ENCODE measurements at places on chromosomes 3 and 15.

- DNase-seq = no peak
Measured at GRCh38 chr15:36517758-36518157, 61.7 kb upstream of the CDIN1 start.

GRCh38 chr15:40958146-40958545 lies 4.9 kb downstream of the CHAC1 start:
- no peak for DNase-seq

GRCh38 chr15:55980511-55980910 lies 12.9 kb downstream of the NEDD4 start:
- no peak for DNase-seq

DNA sequence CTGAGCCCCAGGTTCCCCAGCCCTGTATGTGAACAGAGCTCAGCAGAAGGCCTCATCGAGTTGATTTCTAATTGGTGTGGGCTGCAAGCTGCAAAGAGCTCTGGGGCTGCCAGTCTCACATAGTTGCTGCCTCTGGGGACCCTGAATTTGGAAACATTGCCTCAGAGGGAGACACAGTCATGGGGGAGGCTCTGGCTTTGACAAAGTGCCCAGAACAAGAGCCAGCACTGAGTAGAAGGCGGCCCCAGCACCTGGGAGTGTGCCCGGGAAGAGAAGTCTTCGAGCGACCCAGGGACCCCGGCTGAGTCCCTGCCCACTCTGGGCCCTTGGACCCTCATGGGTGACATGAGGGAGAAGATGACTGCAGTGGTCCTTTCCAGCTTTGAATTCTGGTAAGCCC lies 7.3 kb downstream of the NTRK3 start:
- DNase-seq = no peak

GRCh38 chr3:167032267-167032876 lies 347.7 kb downstream of the ZBBX start:
- peak; percentile 75 for DNase-seq

DNA sequence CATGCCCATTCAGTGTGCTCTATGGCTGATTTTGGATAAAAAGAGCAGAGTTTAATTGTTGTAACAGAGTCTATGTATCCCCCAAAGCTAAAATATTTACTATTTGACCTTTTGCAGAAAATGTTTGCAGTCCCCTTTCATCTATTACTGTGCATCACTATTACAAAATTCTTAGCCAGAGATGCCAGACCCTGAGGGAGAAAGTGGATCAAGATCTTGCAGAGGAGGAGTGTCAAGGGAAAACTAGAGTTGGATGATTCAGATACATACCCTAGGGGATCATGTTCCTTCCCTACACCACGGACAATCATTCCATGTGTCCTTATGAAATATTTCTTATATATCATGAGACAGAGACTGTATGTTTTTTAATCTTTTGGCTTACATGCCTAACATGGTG lies 68.6 kb upstream of the TPRG1 start:
- DNase-seq = peak; percentile 4

GRCh38 chr3:156256945-156257344 lies 136.6 kb downstream of the KCNAB1 start:
- DNase-seq = no peak

- DNase-seq = no peak
Measured at GRCh38 chr3:126337980-126338651, 19.1 kb downstream of the KLF15 start.

GRCh38 chr3:131174752-131175151 lies 148.1 kb downstream of the NEK11 start:
- DNase-seq = peak; percentile 47

DNA sequence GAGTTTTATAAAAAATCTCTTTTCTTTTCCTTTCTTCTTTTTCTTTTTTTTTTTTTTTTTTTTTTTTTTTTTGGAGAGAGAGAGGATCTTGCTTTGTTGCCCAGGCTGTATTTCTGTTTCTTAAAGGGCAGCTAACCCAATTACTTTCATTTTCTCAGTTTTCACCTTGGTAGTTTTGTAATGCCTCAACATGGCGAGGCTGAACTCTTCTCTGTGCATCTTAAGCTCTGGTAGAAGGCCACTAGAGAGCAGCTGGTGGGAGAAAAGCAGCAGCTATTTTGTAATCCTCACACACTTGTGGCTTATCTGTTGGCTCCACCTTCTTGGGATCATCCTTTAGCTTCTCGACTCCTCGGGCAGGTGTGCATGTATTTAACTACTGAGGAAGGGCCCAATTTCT lies 152.2 kb upstream of the MEIS2 start:
- no peak for DNase-seq

- peak; percentile 62 for DNase-seq
Measured at GRCh38 chr15:78422571-78423340, 15.3 kb upstream of the IREB2 start.

- peak; percentile 38 for DNase-seq
Measured at GRCh38 chr3:111910806-111911205, 51.7 kb downstream of the PHLDB2 start.

DNA sequence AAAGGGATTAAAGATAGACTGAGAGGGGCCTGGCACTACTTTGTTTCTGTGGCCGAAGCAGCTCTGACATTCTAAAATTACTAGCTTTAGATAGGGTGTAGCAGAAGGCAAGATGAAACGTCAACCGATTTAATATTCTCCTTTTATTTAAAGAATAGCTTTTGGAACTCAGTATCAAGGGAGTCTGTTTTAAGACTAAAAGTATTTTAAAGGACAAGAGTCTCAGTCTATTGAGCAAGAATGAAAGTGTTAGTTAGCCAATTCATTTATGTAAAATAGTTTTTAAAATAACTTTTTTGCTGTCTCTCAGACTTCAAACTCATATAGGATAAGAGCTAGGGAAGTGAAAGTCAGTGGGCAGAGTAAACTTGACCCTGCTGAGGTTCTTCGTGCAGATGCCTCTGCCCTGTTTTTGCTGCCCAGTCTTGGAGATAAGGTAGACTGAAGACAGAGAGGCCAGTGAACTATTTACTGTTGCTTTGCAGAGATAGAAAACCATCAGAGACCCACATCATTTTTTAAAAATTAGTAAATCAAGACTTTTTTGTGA lies 1090.9 kb downstream of the ROBO2 start:
- DNase-seq = no peak

GRCh38 chr3:81549831-81550230 lies 211.6 kb downstream of the GBE1 start:
- no peak for DNase-seq

DNA sequence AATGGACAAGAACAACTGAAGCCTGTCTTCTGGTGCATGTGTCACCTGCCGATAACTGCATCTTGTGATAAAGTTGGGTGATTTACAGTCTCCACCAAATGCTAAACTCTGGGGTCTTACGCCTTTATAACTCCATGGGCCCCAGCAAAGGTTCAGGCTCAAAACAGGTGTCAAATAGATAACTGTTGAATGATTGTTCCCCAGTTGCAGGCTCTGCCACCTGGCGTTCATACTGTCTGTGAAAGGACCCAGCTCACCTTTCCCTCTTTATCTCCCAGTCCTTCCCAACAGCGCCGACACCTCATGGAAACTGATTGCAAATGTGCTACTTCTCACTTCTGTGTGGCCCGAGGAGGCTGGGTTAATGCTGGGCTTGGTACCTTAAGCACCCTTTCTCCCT lies 8.3 kb upstream of the SNX22 start:
- DNase-seq = no peak

DNA sequence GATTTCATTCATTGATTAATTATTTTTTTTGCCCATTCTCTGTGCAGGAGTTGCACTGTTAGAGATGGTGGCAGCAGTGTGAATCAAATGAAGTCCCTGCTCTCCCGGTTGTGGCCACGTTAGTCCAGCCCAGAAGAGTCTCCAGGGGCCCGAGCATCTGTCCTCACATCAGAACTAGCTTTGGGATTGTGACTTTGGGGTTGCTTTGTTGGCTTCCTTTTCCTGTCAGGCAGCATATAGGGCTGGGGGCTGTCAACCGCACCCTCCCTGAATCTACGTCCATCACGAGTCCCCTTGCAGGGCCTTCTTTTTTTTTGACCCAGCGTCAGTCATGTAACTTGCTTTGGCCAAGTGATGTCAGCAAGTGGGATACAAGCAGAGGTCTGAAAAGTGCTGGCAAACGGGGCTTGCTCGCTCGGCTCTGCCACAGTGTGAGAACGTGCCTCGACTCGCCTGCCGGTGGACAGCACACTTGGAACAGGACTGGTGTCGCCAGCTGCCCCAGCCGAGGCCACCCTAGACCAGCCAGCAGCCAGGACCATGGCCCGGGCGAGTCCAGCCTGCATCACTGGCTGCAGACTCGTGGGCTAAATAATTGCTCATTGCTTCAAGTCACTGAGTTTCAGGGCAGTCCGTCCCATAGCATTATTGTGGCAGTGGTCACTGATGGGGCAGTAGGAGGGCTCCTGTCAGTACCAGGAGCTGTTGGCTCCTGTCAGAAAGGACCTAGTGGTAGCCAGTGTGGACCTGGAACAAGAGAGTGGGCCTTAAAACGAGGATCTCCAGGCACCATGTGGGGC lies 151.6 kb upstream of the MEF2A start:
- no peak for DNase-seq

DNA sequence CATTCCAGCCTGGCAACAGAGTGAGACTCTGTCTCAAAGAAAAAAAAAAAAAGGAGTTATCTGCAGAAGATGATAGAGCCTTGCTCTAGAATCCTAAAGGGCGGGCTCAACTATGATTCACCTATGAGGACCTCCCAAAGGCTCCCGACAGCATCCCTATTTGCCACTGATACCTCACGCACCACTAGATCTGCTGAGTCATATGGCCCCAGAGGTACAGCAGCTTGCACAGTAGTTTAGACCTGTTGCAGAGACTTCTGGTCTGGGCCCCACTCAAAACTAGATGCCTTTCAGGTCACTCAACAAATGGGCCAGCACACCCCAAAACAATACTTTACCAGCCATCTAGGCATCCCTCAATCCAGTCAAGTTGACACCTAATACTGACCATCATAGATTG lies 38.1 kb upstream of the PTX3 start:
- no peak for DNase-seq

- no peak for DNase-seq
Measured at GRCh38 chr15:45551676-45552075, 29.1 kb upstream of the SLC30A4 start.

DNA sequence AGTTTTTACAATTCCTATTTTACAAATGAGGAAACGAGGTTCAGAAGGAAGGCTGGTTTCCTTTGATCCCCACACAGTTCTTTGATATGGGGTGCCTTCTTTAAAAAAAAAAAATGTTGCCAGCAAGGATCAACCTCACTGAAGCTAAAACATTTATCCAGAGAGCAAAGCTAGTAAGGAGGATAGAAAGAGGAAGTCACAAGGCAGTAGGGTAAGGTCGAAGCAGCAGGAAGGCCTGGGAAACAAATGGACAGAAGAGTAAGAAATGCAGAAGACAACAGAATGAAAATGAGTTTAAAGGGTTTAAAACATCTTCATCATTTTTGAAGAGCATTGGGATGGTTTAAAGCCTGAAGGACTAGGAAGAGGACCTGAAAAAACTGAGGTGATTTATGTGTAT lies 30.6 kb upstream of the CP start:
- no peak for DNase-seq

- DNase-seq = no peak
Measured at GRCh38 chr15:38075466-38075865, 141.0 kb downstream of the TMCO5A start.

DNA sequence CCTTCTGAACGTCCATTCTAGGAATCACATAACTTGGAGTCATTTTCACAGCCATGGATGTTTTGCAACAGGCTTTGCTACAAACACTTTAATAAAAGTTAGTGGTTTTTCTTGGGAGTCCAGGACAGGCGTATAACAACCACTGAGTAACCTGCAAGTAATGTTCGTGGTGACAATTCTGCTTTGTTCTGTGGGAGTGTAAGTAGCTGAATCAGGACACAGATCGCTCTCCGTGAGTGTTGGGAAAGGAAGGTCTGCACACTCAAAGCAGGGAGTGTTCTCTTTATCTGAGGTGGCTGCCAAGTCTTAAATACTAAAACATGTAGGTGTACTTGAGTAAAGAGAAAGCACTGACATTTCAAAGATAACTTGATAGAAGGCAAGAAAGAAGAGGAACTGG lies 7.9 kb upstream of the BNC1 start:
- DNase-seq = peak; percentile 55

GRCh38 chr3:7410782-7411181 lies 549.9 kb downstream of the GRM7 start:
- DNase-seq = no peak

DNA sequence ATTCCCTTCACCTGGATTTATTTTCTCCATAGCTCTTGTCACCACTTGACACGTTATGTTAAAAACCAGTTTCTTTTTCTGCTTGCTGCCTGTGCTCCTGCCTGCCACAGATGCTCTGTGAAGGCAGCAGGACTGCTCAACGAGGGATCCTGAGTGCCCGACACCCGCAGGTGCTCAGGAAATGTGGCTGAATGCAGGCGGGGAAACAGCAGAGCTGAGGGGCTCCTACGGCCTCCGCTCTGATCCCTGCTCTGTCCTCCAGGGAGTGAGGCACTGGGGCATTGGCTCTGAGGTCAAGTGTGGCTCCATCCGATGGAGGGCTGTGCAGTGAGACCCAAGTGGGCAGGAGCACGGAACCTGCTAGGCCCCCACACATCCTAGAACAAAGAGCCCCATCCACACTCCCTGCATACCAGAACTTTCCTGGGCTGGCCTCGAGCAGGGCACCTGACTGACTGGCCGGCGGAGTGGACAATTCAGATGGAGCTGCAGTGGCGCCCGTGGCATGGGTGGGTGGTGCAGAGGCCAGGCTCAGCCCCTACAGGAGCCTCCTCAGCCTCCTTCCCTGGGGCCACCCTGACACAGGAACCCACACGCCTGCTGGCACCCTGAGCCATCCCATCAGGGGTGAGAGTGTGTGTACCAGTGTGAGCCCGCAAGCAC lies 27.9 kb downstream of the IQSEC1 start:
- no peak for DNase-seq

DNA sequence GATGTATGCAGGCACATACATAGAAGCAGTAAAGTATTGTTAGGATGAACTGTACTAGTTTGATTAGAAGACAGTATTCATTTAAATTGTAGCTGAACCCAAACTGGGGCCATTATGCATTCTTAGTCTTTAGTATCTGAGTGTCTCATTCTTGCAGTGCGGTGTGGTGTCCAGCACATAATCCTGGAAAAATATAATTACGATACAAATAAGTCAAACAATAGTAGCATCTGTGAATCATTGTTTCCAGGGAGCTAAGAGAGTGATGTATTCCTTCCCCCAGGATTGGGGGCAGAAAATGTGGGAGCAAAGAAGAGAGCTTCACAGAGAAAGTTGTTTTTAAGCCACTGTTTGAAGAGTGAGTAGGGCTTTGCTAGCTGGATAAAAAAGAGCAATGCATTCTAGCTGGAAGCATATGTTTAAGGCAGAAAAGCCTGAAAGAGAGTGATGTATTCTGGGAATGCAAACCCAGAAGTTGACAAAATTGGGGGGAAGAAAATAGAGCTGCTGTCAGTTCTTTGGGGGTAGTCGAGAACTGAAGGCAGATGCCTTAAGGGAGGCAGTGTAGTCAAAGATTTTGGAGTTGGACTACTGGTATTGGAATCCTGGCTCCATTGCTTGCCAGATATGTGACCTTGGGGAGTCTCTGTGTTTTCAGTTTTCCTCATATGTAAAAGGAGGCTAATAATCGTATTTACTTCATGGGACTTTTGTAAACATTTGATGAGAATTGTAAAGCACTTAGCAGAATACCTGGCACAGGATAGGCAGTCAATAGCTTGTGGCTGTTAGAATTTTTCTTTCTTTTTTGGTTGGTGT lies 14.1 kb downstream of the SLMAP start:
- DNase-seq = no peak

GRCh38 chr15:66291816-66292570 lies 1.4 kb upstream of the DIS3L start:
- DNase-seq = peak; percentile 51

- DNase-seq = no peak
Measured at GRCh38 chr3:12356175-12356574, 67.3 kb downstream of the PPARG start.
